ENCODE measurements at places on chromosomes 1 and 21.

DNA sequence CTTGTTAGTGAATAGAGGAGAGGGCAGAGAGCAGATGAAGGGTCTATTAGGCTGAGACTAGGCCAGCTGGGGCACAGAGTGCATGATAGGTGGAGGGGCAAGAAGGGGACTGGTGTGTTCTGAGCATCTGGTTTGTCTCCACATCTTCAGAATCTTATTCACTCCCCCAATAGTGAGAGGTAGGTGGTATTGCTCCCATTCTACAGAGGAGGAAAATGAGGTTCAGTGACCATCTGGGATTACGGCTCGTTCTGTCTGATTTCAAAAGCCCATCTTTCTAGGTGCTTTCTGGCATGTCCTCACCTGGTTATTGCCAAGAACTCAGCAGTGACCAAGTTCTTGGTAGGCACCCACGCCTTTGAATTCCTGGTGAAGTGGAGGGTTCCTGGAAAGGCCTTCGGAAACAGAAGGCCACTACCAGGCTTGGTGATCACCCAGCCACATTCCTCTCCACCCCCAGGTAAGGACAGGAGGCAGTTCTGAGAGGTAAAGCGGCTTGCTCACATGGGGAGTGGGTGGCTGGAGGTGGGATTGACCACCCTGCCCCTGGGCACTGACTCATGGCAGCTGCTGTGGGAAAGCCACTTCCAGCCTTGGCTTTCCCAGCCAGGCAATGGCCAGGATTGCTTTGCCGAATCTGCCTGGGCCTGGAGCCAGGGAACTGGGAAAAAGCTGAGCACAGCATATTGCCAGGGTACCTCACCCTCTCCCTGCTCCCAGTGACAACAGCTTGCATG lies 18.8 kb upstream of the CITED4 start:
- DNase-seq = no peak

DNA sequence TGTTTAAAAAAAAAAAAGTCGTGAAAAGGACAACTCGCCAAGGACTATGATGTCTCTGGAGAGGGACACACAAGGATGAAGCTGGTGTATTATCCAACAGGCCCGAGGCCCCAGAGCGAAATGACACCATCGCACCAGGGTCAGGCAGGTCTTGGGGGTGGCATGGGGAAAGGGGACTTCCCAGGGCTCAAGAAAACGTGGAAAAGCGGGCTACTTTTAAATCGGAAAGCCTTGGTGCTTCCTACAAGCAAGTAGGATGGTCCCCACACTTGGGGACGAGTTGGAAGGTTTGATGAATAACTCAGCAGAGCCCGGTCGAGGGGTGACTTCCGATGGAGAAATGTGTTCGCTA lies 505 bp upstream of the GNPAT start:
- DNase-seq = peak; percentile 2

DNA sequence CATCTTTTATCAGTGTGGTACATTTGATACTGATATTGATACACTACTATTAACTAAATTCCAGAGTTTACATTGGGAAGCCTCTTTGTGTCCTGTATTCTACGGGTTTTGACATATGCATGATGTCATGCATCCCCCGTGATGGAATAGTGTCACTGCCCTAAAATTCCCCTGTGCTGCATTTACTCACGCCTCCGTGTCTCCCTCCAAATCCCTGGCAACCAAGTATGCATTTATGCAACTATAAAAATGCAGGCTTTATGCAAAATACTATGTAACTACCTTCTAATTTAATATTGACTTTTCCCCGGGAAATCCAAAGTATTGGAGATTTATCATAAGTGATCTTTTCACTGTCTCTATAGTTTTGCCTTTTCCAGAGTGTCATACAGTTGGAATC lies 453.7 kb upstream of the RUNX1 start:
- DNase-seq = no peak

- no peak for DNase-seq
Observed at GRCh38 chr21:44263221-44263760, 1.6 kb upstream of the DNMT3L start.

DNA sequence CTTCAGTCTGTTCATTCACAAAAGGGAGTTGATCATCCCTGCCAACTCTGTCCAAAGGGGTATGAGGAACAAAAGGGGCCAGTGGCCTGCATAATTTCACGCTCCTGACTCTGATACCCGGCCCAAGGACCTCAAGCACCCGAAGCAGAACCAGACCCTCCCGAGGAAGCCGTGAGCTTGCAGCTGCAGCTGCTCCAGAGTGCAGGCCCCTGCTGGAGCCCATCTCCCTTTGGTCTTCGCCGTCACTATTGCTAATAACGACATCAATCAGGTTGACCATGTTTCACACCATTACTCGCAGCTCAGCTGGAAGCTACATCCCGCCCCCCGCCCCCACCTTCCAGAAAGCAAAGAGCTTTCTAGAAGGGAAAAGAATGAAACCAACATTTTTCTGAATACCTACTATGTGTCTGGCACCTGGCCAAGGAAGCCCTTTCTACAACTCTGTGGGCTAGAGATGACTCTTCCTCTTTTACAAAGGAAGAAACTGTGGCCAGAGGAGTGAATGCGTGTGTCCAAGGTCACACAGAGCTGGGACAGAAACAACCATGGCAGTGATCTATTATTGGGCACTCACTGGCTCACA lies 5.5 kb downstream of the NKAIN1 start:
- DNase-seq = no peak

DNA sequence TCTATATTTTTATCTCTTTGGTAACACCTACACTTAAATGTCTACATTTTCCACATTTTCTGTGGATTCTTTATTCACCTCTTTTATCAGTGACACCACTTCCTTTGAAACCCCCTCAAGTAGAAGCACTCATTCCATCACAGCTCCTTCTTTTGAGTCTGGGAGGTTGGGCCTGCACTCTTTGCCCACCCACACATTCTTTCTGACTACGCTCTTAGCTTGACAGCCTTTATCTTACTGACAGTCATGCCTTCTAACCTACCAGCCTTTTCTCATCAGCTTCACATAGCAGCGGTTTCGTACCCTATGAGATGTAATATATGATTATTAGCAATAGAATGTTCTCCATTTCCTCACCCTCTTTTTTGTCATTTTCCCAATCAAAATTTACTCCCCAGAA lies 151.9 kb downstream of the TNFSF18 start:
- DNase-seq = no peak

DNA sequence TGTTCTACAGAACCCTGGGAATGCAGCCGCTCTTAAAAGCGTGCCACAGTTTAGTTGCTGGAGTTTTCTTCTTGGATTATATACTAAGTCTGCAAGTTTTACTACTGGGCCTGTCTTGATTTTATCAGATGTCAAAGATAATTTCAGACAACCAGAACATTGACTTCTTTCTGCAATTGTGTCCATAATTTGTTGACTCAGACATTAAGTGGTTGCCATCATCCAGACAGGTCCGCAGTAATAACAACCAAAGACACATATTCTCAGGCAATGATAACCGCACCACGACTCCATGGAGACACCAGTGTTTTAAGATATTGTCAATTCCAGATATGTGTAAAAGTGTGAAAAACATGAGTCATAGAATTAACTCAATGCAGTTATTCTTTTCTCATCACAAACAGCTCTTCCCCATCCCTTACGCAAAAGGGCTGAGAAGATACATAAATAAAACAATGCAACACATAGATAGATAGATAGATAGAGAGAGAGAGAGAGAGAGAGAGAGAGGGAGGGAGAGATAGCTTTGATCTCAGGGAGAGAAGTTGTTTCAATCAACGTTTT lies 90.4 kb upstream of the FMN2 start:
- no peak for DNase-seq

DNA sequence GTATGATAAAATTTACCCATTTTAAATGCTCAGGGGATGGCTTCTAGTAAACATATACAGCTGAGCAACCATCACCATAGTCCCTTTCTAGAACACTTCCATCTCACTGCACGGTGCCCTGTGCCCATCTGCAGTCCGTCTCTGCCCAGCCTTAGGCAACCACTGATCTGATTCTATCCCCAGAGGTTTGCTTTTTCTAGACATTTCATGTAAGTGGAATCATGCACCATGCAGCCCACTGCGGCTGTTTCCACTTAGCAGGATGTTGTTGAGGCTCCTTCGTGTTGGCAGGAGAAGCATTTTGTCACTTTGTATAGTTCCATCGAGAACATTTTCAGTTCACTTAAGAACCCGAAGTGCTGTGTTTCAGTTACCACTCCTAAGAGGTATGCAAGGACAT lies 27.8 kb upstream of the VAMP3 start:
- DNase-seq = no peak

DNA sequence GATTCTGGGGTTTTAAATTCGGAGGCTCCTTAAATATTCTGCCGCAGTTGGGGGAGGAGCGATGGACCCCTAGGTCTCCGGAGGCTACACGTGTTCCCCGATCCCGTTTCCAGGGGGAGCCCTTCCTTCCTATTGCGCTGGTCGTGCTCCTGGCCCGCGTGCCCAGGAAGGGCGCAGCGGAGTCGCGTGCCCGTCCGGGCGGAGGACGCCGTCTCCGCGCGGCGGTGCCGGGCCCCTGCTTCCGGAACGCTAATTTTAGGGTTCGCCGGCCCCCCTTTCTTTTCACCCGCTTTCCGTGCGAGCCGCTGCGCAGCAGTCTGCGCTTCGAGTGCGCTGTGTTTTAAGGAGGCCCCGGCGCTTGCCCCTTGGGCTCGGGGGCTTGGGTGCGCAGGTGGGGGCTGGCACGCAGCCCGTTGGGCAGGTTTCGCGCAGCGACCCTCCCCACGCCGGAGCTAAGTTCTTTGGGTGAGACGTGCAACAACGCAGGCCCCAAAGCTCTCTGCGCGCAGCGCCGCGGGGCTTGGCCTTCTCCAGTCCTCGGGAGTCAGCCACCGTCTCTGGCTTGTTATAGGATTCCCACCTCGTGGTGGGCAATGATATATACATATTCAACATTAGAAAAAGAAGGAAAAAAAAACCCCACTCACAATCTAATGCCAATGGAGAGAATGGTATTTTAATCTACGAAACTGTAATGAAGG lies 43.5 kb upstream of the DNAJC6 start:
- DNase-seq = no peak

- DNase-seq = no peak
Observed at GRCh38 chr1:11561740-11562139, 82.8 kb downstream of the DISP3 start.

GRCh38 chr1:20497506-20497905 lies 10.4 kb downstream of the MUL1 start:
- DNase-seq = peak; percentile 41

DNA sequence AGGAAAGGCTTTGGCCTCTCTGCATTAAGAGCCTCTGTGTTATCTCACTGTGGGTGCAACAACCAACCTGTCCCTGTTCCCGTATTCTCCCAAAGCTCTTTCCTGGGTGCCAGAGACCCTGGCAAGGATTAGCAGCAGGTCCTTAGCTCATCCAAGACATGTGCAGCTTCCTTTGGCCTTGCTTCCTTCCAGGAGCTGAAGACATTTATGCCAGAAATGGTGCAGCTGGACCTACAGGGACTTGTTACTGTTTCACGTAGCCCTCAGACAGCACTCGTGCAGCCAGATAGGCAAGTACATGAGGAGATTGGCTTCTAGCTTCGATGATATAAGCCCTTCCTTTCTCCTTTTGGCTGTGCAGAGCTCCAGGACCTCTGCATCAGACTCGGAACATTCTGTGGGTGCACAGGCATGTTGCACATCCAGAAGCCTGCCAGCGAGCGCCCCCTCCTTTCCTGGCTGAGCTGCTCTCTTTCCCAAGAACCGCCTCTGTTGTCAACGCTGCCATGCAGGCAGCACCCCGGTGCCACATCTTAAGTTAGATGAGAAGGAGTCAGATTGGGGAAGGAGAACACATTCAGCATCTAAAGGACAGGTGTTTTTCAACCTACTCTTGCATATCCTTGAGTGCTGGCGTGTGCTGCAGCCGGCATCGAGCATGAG lies 284.5 kb upstream of the PLXNA2 start:
- no peak for DNase-seq

DNA sequence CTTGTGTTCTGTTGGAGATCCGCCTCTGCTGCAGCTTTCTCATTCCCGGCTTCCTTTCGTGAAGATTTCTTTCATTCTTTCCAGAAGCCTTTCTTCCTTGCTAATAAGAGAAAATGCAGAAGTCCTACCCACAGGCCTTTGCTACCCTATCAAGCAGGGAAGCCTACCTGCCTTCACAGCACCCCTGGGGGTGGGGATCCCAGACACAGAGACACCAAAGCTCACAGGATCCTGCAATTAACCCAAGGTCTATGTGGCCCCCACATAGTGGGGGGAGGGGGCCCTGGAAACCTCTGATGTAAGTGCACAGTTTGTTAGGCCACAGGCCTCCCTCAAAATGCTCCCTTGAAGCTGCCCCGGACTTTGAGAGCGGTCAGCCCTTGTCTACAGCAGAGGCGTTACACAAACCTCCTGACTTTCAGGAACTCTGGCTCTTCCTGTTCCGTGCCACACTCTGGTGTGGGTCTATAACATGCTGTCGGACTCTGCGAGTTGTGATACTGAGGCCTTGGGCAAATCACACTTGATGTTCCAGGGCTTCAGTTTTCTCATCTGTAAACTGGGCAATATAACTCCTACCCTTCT lies 31.2 kb downstream of the NKAIN1 start:
- DNase-seq = peak; percentile 71

- DNase-seq = no peak
Observed at GRCh38 chr1:230359992-230360668, 66.0 kb downstream of the PGBD5 start.

DNA sequence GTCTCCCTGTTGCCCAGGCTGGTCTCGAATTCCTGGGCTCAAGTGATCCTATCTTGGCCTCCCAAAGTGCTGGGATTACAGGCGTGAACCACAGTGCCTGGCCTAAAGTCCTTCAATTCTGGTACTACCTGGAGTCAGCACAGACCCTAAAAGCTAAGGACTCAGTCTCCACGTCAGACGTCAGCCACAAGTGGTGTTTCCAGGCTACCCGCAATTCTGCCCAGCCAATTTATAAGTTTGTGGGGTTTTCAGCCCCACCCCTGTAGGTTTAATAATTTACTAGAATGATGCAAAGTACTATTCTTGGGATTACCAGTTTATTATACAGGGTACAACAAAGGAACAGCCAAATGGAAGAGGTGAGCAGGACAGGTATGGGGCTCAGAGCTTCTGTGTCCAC lies 10.6 kb upstream of the DIP2A start:
- DNase-seq = no peak

DNA sequence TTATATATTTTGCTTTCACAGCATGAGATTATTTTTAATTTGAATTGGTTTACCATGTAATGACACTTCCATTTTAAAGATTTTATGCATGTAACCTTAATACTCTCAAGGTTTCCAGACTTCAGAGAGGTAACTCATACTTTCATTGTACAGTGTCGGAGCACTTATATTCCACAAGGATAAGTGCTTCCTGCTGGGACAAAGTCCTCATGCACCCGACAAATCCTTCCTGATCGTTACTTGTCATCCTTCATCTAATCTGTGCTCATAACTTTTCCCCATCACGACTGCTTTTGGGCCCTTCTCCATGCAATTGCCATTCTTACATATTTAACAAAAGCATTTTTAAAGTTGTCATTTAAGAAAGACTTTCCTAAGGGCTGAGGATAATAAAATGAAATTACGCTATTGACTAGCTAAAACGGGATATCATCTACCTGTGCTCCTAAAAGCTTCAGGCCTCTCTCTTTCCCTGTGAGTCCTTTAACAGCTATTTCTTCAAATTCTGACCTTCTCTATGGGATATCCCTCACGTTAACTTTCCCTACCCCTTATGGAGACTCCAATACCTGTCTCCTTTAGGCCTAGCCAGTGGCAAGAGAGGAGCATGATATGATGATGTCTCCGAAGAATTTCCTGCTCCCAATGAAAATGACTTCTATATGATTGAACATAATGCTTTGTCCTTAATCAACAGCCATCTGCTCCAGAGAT lies 59.3 kb downstream of the NCAM2 start:
- peak; percentile 1 for DNase-seq

Data from inflammatory macrophage (primary cell).